Activated T-cell treated with anti-CD3 and anti-CD28 coated beads, Interleukin-2, amount 50 U/mL, for 48 hours (primary cell): ENCODE measurements at places on chromosomes 6 and 20.

DNA sequence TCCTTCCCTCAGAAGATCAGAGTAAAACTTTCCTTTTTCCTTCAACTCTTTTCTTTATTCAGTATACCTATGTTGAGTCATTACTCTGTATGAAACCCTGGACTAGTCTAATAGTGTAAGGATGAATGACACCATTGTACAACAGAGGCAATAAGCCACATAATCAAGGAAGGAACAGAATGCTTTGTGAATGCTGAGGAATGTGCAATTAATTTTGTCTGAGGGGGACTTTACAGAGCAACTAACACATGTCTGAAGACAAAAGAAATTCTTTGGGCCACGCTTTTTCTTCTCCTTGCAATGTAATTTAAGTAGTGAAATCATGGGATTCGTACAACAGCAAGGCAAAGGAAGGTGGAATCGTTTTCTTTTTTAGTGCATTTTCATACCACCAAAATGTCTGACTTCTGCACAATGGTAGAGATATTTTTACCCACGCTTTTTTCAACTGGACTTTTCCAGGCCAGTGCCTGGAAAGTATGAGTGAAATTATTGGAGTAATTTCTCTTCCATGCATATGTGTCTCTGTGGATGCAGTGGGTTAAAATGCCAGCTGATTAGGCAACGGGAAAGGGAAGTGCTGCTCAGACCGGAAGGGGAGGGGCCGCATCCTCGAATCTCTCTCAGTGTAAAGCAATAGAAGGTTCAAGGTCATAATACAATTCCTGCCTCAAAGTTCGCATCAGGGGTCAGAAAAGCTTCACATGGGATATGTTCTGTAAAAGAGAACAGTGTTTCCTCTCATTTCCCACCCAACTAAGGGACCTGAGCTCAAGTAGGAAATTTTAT is 89.9 kb upstream of the MTHFD1L start:
- DNase-seq: no peak

DNA sequence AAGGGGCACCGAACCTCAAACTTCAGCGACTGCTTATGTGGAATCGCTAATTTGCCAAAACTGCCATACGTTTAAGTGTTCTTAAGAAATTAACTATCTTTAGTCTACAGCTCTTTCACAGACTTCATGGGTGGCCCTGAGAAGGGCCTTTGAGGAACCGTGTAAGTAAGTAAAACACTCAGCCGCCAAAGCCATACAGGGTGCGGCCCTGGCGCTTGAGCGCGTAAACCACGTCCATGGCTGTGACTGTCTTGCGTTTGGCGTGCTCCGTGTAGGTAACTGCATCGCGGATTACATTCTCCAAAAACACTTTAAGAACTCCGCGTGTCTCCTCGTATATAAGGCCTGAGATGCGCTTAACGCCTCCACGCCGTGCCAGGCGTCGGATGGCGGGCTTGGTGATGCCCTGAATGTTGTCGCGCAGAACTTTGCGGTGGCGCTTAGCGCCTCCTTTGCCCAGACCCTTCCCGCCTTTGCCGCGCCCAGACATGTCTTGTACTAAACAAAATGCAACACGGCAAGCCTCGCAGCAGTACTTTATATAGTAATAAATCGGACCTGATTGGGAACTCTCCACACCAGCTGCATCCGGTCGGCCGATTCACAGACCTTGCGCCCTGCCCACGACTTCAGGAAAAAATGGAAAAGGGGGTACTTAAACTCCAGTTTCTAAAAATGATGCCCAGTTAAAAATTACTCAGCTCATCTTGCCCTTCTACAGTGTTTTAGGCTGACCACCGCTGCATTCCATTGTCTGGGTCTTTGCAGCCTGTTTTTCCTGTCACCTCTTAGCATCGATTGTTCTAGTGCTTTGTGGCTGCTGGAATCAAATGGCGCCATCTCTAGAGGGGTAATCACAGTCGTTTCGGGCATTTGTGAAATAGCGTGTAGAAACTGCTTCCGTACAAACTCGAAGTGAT is 38.9 kb downstream of the OR2B2 start:
- peak; percentile 88 for DNase-seq

- no peak for DNase-seq
Observed at GRCh38 chr6:54419885-54420284, 111.6 kb downstream of the TINAG start.

GRCh38 chr20:47757145-47758035 is 27.9 kb downstream of the SULF2 start:
- DNase-seq: no peak

DNA sequence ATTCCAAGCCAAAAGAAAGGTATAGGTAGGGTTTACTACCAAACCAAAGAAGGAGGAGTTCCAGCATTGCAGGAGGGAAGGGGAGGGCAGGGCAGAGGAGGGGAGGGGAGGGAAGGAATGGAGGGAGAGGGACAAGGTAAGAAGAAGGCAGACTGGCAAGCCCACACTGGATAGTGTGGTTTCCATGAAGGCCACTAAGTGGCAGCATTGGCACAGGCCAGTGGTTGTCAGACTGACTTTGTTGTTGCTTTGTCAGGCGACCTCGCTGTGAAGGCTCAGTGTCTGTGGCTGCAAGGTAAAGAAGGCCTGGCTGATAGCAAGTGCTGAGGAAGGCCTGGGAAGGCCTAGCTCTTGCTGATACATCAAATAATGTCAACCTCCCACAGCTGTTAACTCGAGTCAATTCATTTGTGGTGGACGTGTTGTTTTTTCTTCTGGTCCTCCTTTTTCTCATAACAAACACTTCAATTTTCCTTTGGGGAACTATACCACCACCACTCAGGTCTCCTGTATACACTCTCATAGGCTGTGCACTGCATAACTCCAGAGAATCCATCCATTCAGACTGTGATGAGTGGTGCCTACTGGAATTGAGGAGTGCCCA is 7.7 kb upstream of the ZNF334 start:
- peak; percentile 55 for DNase-seq

- DNase-seq: no peak
Observed at GRCh38 chr6:108277831-108278230, 17.0 kb upstream of the SNX3 start.
